ENCODE measurements at places on chromosomes 11 and 22.

GRCh38 chr22:32378707-32379272, 21.1 kb downstream of the RFPL3 start:
- no peak for DNase-seq

DNA sequence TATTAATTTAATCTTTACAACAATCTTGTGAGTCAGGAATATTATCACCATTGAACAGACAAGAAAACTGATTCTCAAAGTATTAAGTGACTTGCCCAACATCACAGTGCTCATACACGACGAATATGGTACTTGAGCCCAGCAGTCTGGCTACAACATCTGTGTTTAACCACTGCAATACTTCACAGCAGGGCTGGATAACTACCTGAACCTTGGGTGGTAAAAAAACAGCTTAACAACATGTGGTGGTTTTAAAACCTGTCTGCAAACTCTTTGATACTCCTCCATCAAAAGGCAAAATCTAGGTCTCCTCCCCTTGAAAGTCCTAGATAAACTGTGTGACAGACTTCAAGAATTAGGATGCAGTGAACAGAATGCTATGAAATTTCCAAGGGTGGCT, 424.6 kb upstream of the CADM1 start:
- DNase-seq, result no peak

GRCh38 chr11:126701520-126701897, 299.1 kb downstream of the KIRREL3 start:
- no peak for DNase-seq

- DNase-seq, result no peak
These were observed 2.8 kb upstream of the APOC3 start for GRCh38 chr11:116826751-116827431.

DNA sequence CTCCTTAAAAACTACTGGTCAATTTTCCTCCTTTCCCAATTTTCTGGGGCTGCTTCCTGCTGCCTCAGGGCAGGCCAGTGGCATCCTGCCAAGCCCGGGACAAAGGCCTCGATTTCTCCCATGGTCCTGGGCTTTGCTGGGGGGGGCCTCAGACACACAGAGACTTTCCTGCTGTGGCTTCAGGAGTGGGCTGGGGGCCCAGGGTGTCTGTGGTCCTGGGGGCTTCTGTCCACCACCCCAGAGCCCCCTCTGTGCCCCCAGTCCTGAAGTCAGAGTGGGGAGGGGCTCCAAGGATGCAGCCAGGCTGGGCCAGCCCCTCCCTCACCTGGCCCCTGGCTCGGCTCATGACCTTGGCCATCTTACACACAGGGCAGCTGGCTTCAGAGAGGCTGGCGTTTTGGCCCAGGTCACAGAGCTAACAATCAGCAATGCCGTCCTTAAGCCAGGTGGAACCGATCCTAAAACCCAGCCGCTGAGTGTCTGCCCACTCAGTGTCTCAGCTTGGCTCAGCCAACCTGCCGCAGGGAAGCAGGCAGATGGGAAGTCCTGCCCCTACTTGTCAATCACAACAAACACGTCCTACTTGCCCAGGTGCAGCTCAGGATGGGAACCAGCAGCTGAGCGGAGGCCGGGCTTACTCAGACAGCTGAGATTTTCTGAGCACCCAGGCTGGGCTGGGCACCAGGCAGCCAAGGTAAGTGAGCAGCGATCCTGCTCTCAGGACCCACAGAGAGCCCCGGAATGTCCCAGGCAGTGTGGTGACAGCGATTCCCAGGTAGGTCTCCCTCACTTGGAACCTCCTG, 34.6 kb downstream of the OSBPL5 start:
- DNase-seq, result peak; percentile 87

GRCh38 chr11:61341706-61342105, 8.7 kb downstream of the TKFC start:
- DNase-seq, result no peak

GRCh38 chr11:9498457-9499078, 37.8 kb downstream of the ZNF143 start:
- DNase-seq, result no peak

- no peak for DNase-seq
These were observed 456.2 kb downstream of the TBC1D22A start for GRCh38 chr22:47218671-47219070.

DNA sequence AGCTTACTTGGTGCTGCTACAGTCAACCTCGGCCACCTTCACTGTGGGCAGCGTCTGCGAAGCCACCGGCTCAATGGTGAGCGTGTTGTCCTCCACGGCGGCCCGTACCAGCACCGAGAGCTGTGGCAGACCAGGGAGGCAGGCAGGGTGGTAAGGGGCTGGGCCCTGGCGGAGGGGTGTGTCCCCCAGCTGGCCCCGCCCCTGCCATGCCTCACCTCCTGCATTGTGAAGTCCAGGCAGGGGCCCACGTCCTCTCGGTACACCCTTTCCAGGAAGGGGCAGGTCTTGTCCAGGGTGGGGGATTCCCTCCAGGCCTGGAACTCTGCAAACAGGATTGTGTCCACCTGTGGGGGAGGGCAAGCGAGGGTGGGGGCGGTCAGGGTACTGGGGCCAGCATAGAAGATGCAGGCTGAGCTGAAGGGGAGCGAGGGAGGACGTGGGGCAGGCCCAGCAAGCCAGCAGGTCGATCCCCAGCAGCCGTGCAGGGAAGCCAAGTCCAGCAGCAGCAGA, 12.8 kb downstream of the RAB3IL1 start:
- DNase-seq, result no peak

DNA sequence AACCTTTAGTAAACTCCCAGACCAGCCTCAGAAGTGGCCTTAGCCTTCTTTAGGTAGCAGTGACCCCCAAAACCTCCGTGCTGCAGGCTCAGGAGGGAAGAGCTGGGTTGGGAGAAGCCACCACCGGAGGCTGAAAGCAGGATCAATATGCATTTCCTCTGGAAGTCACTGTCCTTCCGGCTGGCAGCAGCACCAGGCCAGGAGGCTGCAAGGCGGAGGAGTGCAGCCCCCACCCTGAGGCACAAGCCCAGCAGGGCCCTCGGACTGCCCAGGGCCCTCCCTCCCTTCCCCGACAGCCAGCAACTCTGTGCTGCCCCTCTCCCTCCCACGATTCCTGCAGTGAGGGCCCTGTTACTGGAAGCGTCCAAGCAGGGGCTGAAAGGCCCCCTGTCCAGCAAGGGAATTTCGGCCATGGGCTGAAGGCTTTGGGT, 3.2 kb upstream of the NRXN2 start:
- no peak for DNase-seq

DNA sequence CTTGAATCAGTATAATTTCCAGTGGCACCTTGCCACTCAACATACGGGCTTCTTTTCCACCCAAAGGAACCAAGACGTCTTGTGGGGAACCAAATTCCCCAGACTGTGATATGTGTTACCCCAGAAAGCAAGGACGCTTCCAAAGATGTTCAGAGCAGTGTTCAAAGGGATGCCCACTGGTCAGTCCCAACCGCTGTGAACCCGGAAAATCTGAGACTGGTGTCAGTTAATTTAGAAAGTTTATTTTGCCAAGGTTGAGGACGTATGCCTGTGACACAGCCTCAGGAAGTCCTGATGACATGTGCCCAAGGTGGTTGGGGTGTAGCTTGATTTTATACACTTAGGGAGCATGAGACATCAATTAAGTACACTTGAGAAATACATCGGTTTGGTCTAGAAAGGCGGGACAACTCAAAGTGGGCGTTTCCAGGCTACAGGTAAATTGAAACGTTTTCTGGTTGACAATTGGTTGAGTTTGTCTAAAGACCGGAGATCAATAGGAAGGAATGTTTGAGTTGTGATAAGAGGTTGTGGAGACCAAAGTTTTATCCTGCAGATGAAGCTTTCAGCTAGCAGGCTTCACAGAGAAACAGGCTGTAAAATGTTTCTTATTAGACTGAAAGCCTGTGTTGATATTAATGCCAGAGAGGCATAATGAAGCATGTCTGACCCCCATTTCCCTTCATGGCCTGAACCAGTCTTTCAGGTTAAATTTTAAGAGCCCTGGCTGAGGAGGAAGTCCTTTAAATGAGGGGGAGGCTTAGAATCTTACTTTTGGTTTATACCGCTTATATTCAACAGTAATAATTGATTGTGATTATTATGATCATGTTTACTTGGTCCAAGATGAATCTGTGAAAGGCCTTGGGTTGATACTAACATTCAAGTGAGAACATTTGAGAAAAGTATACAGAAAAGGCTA, 6.8 kb downstream of the APOL3 start:
- no peak for DNase-seq

DNA sequence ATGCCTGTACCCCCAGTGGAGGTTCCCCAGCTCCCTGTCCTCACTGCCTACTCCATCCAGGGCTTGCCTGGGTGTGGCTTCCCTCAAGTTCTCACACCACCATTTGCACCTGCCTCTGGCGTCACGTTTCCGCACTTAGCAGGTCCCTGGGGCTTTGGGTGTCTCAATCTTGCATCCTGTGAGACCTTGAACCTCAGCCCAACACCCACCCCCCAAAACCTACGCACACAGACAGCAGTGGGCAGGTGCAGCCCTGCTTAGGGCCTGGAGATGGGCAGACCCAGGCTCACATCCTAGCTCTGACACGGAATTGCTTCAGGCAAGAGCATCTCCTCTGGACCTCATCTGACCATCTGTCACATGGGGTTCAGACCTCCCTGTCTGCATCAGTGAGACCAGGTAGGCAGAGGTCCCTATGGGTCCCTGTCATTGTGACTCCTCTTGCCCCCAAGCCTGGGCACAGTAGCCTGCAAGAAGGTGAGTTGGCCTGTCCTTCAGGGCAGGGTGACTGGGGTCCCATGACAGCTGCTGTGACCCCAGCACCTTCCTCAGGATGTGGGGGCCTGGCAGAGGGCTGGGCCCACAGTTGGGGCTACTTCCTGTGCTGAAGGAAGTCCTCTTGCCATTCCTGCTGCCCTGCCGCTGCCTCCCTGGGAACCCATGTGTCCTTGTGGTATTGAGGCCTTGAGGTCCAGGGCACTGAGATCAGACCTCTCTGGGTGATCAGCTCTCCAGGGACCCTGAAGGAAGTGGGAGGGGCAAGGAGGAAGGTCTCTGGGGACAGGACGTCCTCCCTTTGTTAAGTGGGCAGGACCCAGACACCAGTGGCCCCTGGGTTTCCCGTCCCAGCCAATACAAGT, 2.0 kb downstream of the SIPA1 start:
- no peak for DNase-seq

- DNase-seq, result no peak
These were observed 213.5 kb downstream of the NTM start for GRCh38 chr11:131583938-131584337.

DNA sequence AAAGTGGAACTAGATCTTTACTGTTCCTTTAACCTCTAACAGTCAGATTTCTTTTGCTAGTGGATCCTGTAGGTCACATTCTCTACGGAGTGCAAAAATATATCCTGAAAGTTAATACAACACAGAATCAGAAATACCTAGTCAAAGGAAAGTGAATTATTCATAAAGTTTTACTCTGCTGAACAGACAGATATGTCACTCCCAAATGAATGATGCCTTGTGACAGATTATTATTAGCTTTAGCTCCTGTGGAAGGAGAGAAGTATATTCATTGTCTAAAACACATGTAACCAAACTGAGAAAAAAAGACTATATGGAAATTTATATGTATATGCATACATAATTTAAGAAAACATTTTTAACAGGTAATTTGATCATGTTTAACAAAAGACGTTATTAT, 1497.2 kb upstream of the RAG2 start:
- DNase-seq, result no peak

- DNase-seq, result no peak
These were observed 836.0 kb downstream of the FAM181B start for GRCh38 chr11:81897639-81898038.

- no peak for DNase-seq
These were observed 5.4 kb upstream of the MAPK8IP1 start for GRCh38 chr11:45879803-45880686.

GRCh38 chr11:43923406-43924111, 18.9 kb upstream of the C11orf96 start:
- no peak for DNase-seq

- DNase-seq, result no peak
These were observed 47.8 kb downstream of the ARHGAP42 start for GRCh38 chr11:100734743-100735527.

DNA sequence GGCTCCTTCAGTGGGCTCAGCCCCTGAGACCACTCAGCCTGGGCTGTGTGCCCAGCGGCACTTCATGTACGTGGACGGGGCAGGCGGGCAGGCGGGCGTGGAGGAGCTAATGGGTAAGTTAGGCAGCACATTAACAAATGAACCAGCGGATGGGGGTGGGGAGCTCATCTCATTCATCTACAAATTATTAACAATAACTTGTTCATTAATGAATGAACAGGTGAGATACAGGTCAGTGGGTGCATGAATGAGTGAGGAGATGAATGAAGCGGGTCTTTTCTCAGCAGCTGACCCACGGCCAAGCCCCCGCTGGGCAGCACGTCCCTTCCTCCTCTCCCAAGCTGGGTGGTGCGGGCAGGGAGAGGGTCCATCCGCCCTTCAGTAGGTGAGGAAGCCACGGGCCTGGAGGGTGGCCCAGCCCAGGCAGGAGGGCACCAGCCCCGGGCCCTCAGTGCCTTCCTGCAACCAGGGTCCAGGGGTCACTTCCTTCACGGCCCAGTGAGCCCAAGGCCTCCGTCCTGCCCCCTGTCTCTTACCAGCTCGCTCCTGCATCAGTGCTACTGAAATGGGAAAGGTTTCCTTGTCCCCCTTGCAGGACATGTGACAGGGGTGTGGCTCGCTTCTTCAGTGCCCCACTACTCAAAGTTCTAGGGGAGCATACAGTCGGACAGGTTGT, 60.5 kb upstream of the KCNQ1OT1 start:
- no peak for DNase-seq

- peak; percentile 32 for DNase-seq
These were observed 66.4 kb upstream of the WNT7B start for GRCh38 chr22:46043339-46043738.

DNA sequence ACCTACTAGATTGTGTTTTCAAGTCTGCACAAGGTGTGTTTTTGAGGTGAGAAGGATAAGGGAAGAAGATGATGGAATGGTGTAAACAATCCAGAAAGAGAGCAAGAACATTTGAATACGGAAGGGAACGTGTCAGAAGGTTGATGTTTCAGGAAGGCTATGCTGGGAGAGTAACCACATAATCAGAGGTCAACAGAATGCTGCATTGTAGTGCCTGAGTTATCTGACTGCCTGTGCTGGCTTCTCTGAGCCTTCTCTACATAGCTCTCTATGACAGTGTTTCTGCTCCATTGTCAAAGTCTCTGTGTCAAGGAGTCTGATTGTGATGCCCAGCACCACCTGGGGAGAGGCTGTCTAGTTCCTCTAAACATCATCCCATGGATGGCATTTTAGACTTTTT, 74.1 kb downstream of the CYB5R2 start:
- no peak for DNase-seq

- DNase-seq, result no peak
These were observed 5.8 kb upstream of the SERPINH1 start for GRCh38 chr11:75556275-75556674.

DNA sequence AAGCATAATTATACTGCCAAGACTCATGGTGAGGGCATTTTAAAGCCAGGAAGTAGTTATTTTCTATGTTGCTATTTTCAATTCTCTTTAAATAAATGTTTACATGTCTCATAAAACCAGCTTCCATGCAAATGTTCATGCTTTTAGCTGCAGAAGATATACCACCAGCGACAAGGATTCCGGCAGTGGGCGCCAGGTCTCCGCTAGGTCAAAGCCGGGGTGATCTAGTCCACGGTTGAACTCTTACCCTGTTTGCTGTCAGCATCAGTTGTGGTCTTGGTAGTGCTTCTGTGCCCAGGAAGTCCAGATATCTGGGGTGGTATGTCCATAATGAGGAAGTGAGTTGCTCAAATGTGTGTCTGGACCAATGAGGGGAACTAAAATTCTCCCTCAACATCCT, 265.7 kb downstream of the BRD1 start:
- DNase-seq, result no peak
